ENCODE measurements at places on chromosomes 3 and 15.

DNA sequence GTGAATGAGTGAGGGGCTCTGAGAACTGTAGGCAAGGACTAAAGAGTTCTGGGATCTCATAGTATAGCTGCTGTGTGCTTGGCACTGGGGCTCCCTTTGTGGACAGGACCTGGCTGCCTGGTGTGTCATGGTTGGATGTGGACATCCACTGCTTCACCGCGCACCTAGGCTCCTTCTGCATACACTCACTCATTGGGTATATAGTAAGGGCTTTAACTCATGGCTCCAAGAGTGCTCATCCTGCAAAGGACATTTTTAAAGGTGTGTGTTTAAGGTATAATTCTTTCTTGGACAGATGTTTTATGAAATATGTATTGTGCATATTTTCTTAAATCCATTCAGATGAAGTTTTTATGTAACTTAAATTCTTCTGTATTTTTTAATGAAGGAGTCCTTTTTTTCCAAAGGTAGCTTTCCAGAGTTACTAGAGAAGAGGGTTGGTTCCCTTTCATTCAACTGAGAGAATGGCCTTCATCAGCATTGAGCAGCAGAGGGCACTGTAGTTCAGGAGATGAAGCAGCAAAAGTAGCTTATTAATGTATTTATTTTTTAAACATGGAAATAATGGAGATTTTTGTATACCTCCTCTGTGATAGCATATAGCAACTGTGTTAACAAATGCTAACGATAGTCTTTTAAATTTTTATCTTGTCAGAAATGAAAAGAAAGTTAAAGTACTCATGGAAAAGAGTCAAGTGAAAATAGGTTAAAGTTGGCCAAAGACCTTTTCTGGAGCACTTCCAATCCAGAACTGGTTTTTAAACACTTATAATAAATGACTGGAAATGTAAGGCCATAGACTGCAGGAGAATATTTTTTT, 25.2 kb downstream of the OXNAD1 start:
- DNase-seq, result peak; percentile 73

DNA sequence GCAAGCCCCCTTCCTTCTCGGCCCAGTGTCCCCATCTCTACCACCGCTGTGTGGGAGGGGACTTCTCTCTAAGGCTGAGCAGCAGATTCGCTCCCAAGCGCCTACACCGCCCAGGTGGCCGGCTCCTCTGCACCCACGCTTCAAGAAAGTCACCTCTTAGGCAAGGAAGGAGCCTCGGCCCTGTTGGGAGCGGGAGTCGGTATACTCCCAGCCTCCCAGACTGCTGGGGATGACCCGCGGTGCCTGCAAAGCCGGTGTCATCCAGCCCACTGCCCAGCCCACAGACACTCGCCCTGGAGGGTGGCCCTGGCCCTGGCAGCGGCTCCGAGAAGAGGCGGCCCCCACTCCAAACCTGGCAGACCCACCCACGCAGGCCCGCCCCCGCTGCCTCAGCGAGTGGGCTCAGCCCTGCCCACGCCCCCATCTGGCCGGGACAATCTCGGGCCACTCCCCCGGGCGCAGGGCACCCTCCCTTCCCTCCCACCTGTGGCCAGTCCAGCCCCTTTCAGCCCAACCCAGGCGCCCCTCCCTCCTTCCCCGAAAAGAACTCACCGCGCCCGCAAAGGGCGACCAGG, 396 bp downstream of the CHRNB4 start:
- DNase-seq, result no peak

DNA sequence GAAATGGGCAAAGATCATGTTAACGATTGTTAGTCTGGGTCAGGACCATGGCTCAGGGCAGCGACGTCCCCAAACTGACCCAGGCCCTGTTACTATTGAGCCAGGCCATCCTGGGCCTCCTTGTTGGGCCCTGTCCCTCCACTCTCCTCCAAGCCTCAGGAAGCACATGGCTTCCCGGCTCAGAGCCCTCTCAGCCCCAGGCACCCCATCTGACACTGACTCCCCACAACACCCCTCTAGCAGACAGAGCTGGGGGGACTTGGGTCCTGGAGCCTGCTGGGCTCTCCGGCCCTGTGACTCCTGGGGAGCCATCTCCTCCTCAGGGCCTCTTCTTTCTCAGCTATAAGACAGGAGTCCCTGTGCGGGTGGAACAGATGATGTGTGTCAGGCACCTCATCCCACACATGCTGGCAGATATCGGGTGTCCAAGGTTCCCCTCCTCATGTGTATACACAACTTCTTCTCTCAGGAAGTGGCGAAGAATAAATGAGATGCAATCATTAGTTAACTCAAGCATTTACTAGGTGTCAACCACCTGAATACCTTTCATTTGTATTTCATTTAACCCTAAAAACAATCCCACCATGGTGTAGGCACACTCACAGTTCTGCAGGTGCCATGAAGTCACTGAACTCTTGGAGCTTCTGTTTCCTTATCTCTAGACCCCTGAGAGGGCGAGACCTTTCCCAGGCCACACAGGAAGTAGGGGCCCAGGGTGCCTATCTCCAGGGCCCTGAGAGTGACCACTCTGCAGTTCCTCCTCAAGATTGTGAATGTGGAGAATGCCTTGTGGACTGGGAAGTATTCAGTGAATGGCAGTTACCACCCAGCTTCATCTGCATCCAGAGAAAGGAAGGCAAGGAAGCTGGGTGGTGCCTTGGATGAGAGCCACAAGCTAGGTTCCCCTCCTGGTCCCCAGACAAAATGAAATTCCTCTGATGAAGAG, 282.5 kb upstream of the TLE3 start:
- DNase-seq, result no peak

DNA sequence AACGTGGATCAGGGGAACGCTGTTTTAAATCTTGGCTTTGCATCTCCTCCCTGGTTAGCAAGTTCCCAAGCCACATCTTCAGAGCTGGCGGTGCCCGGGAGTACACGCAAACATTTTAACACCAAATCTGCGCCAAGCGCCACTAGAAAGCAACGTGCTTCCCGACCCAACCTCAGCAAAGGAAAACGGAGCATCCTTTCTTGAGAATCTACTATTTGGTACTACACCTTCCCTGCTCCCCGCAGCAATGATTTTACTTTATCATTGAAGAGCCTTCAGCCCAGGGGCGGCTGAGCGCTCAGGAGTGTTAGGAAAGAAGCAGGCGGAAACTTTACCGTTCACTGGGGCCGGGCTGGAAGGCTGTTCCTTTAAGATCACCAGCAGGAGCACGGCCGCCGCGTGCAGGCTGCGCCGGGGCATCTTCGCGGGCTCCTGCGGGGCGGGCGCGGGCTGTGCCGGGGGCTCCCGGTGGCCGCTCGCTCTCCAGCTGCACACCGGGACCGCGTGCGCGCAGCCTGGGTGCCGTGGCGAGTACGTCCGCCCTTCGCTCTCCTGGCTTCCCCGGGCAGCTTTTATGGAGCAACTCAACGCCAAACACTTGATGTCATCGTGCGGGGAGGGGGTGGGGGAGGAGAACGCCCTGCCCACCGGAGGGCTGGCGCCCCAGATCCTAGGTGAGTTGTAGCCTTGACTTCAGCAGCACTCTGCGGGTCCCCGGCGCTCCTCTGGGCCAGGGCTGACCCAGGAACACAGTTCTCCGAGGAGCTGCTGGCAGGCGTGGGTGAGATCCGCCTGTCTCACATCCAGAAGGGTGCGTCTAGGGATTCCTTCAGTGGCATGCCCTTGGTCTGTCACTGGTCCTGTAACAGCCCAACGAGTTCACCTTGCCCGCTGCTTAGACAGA, at the start of gene CA12:
CA12 (minus strand) TSS at position 546 of the 904 bp plus-strand sequence; CDS start at position 420, 126 bp downstream.
- DNase-seq, result peak; percentile 67
